CD4-positive, CD25-positive, alpha-beta regulatory T cell (primary cell): ENCODE measurements at places on chromosomes 3 and 15.

GRCh38 chr3:110738531-110738930 lies 333.1 kb upstream of the NECTIN3 start:
- no peak for DNase-seq

DNA sequence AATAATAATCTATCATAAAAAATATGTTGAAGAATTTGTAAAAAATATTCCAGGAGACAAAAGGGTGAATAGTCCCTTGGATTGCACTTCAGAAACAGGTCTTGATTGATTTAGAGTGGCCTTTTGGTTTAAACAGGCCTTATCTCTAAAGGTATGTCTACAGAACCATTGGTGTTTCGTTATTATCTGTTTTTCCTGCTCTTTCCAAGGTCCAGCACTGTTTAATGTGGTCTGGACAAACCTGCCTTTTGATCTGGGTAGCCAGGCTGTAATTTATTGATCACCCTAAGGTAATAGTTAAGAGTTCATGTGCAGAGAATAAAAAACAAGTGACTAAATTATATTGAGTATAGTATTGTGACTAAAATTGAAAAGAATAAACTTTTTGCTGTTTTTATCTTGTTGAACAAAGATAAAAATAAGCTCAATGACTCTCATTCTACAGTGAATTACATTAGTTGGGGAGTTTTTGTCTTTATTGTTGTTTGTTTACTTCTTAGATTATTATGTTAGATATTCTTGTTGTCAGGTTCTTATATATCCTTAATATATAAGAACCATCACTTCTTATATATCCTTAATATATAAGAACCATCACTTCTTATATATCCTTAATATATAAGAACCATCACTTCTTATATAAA lies 25.1 kb downstream of the SLC2A2 start:
- no peak for DNase-seq

- no peak for DNase-seq
These were observed 46.9 kb downstream of the TBL1XR1 start for GRCh38 chr3:177150218-177150916.

DNA sequence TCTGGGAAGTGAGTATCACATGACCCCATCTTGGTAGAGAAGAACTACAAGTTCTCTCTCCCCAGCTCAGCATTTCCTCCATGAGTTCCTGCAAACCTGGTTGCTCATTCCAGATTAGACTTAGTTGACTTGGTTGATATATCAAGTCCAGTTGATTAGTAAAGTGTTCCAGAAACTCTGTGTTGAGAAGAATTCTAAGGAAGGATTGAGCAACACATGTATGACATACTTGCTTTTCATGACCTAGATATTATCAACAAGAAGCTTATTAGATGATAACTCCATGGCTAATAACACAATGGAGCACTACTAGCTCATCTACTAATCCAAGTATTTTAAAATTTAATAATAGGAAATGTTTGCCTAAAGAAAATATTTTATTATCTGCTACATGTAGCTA lies 6.4 kb upstream of the EID1 start:
- DNase-seq, result no peak

GRCh38 chr15:28957606-28958498 lies 72.1 kb downstream of the APBA2 start:
- no peak for DNase-seq

DNA sequence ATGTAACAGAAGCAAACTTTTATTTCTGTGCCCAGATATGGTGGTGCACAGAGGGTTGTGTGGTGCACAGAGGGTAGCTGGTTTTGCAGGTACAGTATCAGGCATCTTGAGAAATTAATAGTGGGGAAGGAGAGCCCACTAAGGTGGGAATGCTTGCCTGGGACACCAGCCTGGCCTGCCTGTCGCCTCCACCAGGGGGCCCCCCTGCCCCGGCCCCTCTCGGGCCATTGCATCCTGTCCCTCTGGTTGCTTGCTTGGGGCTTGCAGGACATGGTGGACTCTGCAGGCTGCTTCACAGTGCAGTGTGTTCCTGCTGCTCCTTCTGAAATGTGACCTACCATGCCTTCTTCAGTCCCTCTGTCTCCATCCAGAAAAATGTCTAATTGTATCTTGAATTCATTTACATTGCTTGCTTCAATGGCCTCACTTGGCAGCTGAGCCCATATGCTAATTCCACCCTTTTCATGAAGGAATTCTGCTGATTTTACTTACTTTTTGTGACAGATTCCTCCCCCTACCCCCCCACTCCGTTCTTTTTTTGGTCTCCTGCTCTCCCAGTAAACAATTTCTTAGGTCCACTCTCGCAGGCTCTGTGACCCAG lies 73.6 kb downstream of the EEFSEC start:
- DNase-seq, result no peak

- no peak for DNase-seq
These were observed 7.3 kb downstream of the ILDR1 start for GRCh38 chr3:122014741-122015140.

GRCh38 chr3:60364475-60364874 lies 886.8 kb downstream of the FHIT start:
- DNase-seq, result no peak

GRCh38 chr3:64488939-64489338 lies 198.9 kb downstream of the ADAMTS9 start:
- DNase-seq, result no peak

DNA sequence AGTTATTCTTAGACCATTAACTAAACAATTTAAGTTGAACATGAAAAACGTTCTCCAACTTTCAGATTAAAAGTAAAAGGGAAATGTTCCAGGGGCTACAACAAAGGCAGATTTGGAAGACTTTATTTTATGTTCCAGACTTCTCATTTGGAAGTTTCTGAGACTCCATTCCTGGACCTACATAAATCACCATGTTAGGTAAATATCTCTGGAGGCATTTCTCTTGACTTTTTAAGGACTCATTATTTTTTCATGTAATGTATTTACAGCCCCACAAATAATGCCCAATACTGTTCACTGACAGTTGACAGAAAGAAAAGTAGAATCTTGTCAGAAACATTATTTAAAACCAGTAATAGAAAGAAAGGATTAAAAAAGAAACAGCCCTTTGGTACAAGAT lies 352.1 kb downstream of the SLC9A9 start:
- DNase-seq, result no peak

GRCh38 chr15:36748366-36749115 lies 169.1 kb downstream of the CDIN1 start:
- no peak for DNase-seq

GRCh38 chr15:47397655-47398054 lies 319.6 kb upstream of the SEMA6D start:
- DNase-seq, result no peak

- no peak for DNase-seq
These were observed 182.6 kb downstream of the STAC start for GRCh38 chr3:36562945-36563344.

DNA sequence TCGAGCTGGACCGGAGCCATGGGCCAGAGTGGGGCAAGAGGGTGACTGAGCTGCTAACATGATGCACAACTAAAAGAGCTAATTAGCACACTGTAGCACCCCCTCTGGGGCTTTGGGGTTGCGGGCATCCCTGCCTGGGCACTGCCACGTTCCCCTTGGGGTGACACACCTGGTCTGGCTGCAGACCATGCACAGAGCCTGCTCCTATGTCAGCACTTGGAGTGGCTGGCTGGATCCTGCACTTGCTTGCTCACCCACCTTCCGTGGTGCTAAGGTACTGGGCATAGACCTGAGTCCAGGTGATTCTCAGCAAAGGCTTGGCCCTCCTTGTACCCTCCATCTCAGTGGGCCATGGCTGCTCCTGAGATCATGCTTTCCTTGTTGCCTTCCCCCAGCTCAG lies 12.8 kb upstream of the SPTBN5 start:
- no peak for DNase-seq

GRCh38 chr3:163692494-163692893 lies 1385.8 kb downstream of the SI start:
- DNase-seq, result no peak

DNA sequence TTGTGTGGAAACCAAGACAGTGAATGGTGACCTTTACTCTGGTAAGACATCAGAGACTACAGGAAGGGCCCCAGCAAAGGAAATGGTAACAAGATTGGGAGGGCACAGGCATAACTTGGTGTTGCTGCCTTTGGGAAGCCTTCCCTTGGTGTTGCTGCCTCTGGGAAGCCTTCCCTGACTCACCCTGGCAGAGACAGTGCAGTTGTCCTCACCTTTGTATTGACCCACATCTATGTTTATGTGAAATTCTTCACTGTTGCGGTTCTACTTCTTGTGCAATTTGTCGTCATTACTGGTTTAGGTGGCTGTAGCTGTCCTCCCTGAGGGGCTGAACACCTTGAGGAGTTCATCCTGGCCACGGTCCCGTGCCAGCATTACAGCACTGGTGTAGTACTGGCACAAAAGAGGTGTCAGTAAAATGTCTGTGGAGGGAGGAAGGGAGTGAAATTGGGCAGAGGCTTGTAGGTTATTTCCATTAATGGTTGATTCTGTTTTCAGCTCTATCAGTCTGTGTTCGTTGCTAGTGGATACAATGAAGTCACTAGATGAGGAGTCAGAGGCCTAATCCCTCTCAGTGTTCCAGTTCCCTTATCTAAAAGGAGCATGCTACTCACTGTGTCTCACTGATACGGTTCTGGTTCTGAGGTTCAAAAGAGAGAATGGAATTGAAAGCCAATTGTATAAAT lies 21.6 kb downstream of the IFT122 start:
- DNase-seq, result no peak

GRCh38 chr15:55017635-55018034 lies 179.1 kb downstream of the RSL24D1 start:
- DNase-seq, result no peak

DNA sequence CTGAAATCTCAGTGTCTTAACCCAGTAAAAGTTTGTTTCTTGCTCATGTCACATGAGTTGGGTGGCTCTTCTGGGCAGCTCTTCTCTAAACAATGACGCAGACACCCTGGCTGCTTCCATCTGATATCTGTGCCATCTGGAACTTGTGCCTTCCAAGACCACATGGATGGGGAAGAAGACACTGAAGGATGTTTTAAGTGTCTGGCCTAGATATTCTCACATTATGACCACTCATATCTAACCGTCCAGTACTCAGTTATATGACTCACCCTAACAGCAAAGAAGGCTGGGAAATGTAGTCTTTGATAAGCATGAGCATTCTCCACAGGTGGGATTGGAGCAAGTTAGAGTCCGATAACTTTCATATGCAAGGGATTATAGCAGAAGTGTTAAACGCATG lies 66.4 kb downstream of the RYR3 start:
- DNase-seq, result no peak

DNA sequence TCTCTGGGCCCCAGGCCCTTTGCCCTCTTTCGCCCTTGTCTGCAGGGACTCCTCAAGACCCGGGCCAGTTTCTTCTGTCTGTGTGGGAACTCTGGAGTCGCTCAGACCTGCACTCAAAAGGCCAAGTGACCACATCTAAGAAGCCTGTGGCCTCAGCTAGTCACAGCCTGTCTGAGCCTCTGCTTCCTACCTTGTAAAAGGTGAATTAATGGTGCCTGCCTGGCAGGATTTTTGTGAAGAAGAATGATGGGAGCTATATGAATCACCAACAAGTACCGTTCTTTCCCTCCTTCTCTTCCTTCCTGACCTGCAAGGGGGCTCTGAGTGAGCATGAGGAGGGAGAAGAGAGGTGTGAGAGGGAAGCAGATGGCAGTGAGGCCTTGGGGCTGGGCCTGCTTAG lies 7.5 kb downstream of the PLIN1 start:
- DNase-seq, result no peak

- DNase-seq, result no peak
These were observed 122.4 kb upstream of the IL12A start for GRCh38 chr3:159866201-159866746.

DNA sequence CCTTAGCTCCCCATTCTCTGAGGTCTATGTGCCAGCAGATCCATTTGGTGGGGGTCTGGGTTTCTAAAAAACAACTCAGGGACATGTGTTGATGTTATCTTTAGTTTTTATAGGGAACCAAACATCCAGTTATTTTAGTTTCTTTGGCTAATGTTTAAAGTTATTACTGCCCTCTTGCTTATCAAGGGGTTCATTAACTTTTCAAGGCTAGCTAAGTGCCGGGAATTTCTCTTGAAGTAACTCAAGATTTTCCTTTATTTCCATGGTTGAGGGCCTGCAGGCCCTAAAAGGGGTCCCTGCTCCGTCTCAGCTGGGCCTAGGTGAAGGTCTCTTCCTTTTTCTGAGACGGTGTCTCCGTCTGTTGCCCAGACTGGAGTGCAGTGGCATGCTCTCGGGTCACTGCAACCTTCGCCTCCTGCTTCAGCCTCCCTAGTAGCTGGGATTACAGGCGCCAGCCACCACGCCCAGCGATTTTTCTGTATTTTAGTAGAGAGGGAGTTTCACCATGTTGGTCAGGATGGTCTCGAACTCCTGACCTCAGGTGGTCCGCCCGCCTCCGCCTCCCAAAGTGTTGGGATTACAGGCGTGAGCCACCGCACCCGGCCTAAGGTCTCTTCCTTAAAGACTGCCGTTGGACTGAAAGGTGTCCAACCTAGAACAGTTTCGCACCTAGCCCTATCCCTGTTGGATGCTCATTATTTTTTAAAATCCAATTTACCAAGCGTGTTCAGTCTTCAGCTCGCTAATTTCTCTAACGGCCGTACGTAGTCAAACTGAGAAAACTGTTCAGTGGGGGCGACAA lies 1.3 kb upstream of the OXSR1 start:
- no peak for DNase-seq

- DNase-seq, result no peak
These were observed 200.5 kb upstream of the LRTM1 start for GRCh38 chr3:55128225-55128823.

- DNase-seq, result no peak
These were observed 156.0 kb downstream of the CACNA1D start for GRCh38 chr3:53650424-53650823.

GRCh38 chr3:41522612-41523011 lies 323.3 kb downstream of the CTNNB1 start:
- peak; percentile 11 for DNase-seq
